ENCODE measurements at places on chromosomes 3 and 15. TPM values are rescaled to one million over a fixed set of nuclear protein-coding genes. Genes with fewer than 3 reads are reported as not detected.
A peak's percentile ranks its signal among the peaks of the same experiment; 100 is the strongest.

DNA sequence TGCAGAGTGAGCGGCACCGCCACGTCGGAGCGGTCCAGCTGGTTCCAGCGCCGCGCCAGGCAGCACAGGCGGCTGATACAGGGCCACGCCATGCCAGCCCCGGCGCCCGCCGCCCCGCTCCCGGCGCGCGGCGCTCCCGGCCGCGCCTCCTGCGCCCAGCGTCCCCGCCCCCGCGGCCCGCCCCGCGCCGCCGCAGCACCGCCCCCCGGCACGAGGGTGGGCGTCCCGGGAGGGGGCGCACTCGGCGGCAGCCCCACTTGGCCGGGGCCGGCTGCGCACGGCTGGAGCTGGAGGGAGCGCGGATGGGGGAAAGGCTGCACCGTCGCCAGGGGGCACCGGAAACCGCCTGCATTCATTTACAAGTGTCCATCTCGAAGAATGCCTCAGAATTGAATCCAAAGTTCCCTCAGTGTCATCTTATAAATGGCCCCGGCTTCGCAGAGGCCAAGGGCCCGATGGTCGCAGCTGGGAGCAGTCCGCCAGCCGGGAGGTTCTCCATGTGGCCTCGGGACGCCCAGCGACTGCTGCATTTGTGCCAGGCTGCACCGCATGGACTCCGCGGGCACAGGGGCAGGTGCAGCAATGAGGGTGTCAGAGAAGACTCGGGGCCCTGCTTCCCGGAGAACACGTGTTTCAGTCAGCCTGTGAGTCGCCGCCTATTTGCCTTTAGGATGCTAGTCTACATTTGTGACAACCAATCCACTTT is at the start of gene MAP6D1:
TSS of gene MAP6D1 (minus strand) at position 122 of the 706 bp plus-strand sequence. CDS start at position 92, 30 bp downstream.
- no peak within 1 kb of the TSS for H3K27ac ChIP-seq
- peaks cover 13% of the 10 kb centered on the region for H3K4me1 ChIP-seq
- no peak for DNase-seq
- peak within 1 kb of the TSS; percentile 49 for H3K4me3 ChIP-seq
- H3K27me3 ChIP-seq: no peaks in the 10 kb centered on the region
- H3K36me3 ChIP-seq: no peaks in the 10 kb centered on the region

DNA sequence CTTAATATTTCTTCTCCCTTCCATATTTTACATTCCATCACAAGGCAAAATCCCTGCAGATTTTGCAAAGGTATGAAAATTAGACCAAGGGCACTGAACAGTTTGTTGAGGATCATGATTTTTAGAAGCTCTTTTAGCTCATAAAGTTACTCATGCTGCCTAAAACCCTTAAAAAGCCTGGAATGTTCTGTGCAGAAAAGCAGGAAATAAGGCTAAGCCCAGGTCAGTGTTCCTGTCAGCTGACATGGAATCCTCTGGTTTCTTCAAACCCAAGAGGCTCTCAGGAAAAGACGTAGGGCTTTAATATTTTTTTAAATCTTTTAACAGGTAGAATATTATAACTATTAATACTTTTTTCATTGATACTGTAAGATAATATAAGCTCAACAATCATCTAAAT is 8.2 kb downstream of the CBLB start:
- no peak for DNase-seq
- H3K27ac ChIP-seq: no peak overlapping the region
- H3K36me3 ChIP-seq: peaks cover 16% of the 10 kb centered on the region

- no peaks in the 10 kb centered on the region for H3K27me3 ChIP-seq
- DNase-seq: no peak
- H3K36me3 ChIP-seq: peaks cover 39% of the 10 kb centered on the region
- H3K27ac ChIP-seq: no peak overlapping the region
- no peak overlapping the region for H3K4me3 ChIP-seq
Observed at GRCh38 chr15:58900631-58901030, 32.8 kb downstream of the SLTM start.

DNA sequence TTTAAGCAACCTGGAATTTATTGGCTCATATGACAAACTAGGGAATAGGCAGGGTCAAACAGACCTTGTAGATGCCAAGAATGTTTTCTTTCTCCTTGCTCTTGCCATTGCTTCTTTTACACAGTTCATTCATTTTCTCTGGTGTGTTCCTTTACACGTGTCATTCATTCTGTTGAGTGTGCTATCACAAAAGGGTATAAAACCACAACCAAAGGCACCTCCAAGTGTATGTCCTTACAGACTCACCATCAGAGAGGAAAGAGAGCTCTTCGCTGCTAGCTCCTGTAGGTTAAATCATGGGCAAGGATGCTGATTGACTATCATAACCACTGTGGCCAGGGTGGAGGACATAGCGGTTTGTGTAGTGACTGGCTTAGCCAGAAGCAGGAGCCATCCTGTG is 19.2 kb upstream of the FRMD4B start:
- DNase-seq: no peak
- H3K27ac ChIP-seq: no peak overlapping the region
- no peak overlapping the region for H3K4me3 ChIP-seq
- no peaks in the 10 kb centered on the region for H3K36me3 ChIP-seq
- no peaks in the 10 kb centered on the region for H3K4me1 ChIP-seq
- H3K27me3 ChIP-seq: no peaks in the 10 kb centered on the region

DNA sequence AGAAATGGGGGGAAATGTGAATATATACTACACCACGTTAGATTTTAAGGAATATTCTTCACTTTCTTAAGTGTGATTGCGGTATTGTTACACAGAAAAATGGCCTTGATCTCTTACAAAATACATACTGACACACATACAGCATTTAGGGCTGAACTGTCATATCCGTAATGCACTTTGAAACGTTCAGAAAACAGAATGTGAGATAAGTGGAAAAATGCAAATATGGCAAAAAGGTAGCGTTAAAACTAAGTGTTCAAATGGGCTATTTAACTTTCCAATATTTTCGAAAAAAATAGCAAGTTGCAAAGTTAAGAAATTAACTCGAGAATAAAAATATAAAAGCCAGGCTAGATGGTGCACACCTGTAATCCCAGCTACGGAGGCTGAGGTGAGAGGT is 1.8 kb downstream of the ZNF280D start:
- H3K27me3 ChIP-seq: no peaks in the 10 kb centered on the region
- DNase-seq: no peak
- H3K27ac ChIP-seq: no peak overlapping the region
- H3K4me3 ChIP-seq: no peak overlapping the region
- H3K4me1 ChIP-seq: peaks cover 40% of the 10 kb centered on the region
- H3K36me3 ChIP-seq: no peaks in the 10 kb centered on the region

DNA sequence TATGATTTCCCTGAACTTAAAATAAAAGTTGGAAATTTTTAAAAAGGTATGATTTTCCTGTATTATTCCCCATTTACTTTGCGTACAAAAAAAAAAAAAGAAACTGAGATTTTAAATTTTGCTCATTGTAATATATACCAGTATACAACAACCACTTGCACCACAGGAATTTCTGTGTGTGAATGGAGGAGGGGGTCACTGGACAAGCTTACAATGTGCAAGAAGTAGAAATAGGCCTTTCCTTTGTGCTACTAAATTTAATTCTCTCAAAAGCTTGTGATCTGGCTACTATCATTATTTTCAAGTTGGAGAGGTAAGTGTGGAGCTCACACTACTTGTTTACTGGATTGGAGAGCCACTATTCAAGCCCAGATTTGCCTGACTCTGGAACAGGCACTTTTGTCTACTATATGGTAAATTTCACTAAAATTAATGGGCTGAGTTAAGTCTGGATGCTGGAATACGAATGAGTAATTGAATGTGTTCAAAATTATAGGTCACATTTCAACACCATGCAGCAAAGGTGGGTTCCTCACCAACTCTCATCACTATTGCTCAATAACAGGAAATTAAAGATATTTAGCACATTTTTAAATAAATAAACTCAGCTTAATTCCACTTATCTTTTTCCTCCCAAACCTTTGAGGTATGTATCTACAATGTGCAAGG is 148.0 kb upstream of the MBNL1 start:
- no peak for DNase-seq
- no peaks in the 10 kb centered on the region for H3K36me3 ChIP-seq
- no peak overlapping the region for H3K4me3 ChIP-seq
- no peak overlapping the region for H3K27ac ChIP-seq

- peaks cover 28% of the 10 kb centered on the region for H3K4me1 ChIP-seq
- H3K36me3 ChIP-seq: no peaks in the 10 kb centered on the region
- H3K27me3 ChIP-seq: no peaks in the 10 kb centered on the region
- DNase-seq: peak; percentile 92
- H3K4me3 ChIP-seq: peak within 1 kb of the TSS; percentile 95
Observed at GRCh38 chr3:131381445-131382291, at the start of gene NUDT16. TSS of gene NUDT16 (plus strand) at chr3:131381774. CDS start at chr3:131381805, 31 bp downstream.

GRCh38 chr15:35194296-35194695 is 109.2 kb upstream of the NANOGP8 start:
- no peaks in the 10 kb centered on the region for H3K27me3 ChIP-seq
- H3K4me1 ChIP-seq: no peaks in the 10 kb centered on the region
- H3K4me3 ChIP-seq: no peak overlapping the region
- no peak for DNase-seq

GRCh38 chr3:101999177-101999779 is 150.0 kb downstream of the NFKBIZ start:
- no peaks in the 10 kb centered on the region for H3K27me3 ChIP-seq
- no peak overlapping the region for H3K4me3 ChIP-seq
- DNase-seq: no peak
- H3K27ac ChIP-seq: no peak overlapping the region
- H3K36me3 ChIP-seq: no peaks in the 10 kb centered on the region
- no peaks in the 10 kb centered on the region for H3K4me1 ChIP-seq

DNA sequence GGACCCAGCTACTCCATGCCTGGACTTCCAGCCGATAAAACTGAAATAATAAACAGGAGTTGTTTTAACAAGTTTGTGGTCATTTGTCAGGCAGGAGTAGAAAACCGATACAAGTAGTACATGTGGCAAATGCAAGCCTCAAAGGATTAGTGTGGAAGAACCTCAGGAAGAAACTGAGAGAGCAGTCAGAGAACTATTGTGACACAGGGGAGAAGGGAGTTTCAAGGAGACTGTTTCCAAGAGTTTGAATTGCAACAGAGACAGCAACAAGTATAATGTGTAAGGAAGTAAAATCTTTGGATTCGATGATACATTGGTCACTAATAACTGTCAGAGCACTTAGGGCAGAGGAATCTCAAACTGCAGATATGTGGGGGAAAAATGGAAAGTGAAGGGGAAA is 450.6 kb upstream of the ARHGEF26 start:
- no peak overlapping the region for H3K4me3 ChIP-seq
- no peaks in the 10 kb centered on the region for H3K4me1 ChIP-seq
- no peaks in the 10 kb centered on the region for H3K36me3 ChIP-seq

DNA sequence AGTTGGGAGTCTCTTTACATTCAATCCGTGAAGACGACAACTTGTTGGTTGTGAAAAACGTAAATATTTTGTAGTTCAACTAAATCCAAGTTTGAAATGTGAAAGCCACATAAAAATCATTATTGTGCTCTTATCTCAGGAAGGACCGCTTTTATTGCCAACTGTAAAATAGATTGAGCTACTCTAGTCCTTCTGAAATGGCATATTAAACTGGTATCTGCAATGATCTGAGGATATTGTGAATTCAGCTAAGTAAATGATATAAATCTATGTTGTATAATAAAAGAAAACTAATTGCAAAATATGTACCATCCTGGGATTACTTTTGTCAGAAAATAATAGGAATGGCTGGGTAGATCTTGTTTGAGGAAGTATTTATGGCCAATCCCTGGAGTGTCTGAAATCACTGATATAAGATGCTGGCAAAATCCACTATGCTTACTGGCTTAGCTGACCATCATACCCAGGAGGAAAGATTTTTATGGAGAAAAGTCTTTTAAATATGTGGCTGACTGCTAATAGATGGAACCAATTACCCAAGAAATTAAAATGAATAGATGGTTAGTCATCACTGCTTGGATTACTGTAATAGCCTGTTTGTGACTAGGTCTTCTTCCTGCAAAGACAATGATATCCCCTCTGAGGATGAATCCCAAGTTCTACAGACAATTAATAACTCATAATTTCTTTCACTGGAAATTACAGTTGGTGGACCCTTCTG is 191.8 kb downstream of the SEMA6D start:
- H3K36me3 ChIP-seq: no peaks in the 10 kb centered on the region
- no peaks in the 10 kb centered on the region for H3K27me3 ChIP-seq
- H3K4me1 ChIP-seq: no peaks in the 10 kb centered on the region
- H3K4me3 ChIP-seq: no peak overlapping the region

DNA sequence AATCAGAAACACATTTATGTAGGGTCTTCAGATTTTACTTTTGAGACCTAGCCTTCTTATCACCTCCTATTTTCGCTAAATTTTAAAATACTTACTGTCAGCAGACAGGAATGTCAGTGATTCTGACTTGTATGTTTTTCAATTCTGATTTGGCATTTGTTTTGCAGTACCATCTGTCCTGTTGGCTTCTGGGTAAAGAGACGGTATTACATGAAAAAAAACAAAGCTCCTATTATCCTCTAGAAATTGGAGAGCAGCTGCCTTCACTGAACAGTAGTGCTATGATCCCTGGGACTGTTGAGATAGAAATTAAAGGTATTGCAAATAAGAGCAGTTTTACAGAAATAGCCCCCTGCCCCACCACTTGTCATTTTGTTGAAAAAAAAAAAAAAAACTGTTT is 8.4 kb downstream of the ARMC8 start:
- H3K27ac ChIP-seq: no peak overlapping the region
- H3K36me3 ChIP-seq: no peaks in the 10 kb centered on the region
- H3K4me1 ChIP-seq: peaks cover 31% of the 10 kb centered on the region
- no peak for DNase-seq

DNA sequence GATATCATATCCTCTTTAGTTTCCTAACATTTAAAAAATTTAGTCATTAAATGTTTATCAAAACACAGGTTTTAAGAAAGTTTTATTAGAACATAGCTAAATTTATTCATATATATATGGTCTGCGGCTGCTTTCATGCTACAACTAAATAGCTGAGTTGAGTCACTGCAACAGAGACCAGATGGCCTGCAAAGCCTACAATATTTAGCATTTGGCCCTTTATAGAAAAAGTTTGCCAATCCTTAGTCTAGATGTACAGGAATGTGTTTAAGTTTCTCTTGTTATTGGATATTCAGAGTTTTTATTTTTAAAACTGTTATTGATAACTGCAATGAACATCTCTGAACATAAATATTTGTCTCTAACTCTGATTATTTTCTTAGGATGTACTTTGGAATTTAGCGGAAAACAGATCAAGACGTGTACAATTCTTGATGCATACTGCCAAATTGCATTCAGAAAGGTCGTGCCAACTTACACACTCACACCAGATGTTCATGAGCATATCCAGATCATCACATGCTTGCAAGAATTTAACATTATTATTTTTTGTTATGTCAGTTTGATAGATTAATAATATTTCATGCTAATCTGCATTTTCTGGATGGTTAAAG is 157.9 kb downstream of the STAC start:
- no peak for DNase-seq
- H3K4me1 ChIP-seq: no peaks in the 10 kb centered on the region
- H3K27ac ChIP-seq: no peak overlapping the region
- H3K27me3 ChIP-seq: no peaks in the 10 kb centered on the region
- no peak overlapping the region for H3K4me3 ChIP-seq

The AADACL2 gene
- polyA plus RNA-seq: not detected

The ARHGAP31 gene
- 1.2 TPM for polyA plus RNA-seq

The MAP1A gene
- 0.10 TPM for polyA plus RNA-seq

The LRTM1 gene
- not detected for polyA plus RNA-seq

The TSEN2 gene
- polyA plus RNA-seq: 13.9 TPM

The KCNMB2 gene
- not detected for polyA plus RNA-seq

The SERPINI2 gene
- polyA plus RNA-seq: not detected

Measured in CD4-positive, alpha-beta memory T cell (primary cell).